ENCODE measurements at places on chromosomes 3 and 15.

DNA sequence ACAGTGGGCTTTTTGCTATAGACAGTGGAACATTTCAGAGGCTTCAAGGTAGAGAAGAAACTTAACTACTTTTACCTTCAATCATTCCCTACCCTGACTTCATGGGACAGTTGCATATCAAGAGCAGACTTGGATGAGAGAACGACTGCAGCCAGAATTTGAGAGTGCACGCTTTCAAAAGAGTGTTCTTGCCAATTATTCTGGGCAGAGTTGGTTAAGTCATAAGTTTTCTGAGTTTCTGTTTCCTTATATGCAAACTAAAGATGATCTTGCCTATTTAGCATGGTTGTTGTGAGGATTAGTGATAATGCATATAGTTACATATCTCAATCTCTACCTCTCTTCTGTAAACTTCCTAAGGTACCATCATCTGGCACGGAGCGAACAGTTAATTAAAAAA, 7.6 kb downstream of the SLC9A9 start:
- no peak for DNase-seq

DNA sequence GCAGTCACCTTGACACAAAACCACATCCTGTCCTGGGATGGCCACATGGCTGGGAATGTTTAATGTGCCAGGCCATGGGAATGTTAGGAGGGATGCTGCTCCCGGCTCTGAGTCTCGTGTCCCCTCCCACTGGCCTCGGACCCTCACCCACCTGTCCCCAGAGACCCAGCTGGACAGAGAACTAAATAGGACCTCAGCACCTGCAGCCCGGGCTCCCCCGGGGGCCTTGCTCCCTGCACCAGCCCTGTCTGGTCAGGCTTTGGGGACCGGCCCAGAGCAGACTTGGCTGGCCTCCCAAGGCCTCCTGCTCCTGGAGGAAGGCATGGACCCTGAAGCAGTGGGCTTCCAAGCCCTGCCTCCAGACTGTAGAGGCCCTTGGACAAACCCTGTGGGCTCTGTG, 100.0 kb upstream of the IQSEC1 start:
- no peak for DNase-seq

GRCh38 chr15:71198846-71199245, 83.6 kb downstream of the THSD4 start:
- no peak for DNase-seq

DNA sequence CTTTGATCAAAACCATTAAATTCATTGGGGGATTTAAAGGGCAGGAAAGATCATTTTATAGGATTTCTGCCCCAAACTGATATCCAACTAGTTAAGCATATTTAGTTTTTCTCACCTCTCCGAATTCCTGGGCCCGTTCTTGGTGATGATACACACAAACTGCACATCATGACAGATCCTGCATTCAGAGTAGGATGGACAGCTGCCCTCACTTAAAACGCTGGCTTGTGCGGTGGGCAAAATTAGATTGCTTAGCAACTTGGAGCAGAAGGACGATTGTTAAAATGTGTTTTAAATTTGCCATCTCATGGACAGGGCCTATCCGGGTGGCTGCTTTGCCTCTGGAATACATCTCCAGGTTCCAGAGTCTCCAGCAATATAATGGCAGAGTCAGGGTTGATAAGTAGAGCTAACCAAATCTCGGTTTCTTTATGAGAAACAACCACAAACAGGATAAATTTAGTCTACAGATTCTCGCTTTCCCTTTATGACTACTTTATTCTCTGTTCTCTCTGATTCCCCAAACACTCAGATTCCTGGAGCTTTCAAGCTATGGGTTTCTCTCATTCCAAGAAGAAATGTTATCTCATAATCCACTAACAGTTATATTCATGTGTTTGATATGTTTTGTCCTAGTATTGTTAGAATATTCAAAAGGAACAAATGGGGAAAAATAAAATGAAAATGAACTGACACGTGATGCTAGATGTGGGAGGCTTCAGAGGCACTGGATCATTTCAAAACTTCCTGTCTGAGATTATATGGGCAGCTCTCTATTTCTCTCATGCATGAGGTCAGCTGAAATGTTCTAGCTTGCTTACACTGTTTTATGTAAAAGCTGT, 1014.1 kb upstream of the SEMA6D start:
- DNase-seq: no peak

GRCh38 chr3:112470788-112471187, 28.5 kb downstream of the BTLA start:
- no peak for DNase-seq

GRCh38 chr3:124558991-124559845, 171.0 kb upstream of the UMPS start:
- DNase-seq: no peak

DNA sequence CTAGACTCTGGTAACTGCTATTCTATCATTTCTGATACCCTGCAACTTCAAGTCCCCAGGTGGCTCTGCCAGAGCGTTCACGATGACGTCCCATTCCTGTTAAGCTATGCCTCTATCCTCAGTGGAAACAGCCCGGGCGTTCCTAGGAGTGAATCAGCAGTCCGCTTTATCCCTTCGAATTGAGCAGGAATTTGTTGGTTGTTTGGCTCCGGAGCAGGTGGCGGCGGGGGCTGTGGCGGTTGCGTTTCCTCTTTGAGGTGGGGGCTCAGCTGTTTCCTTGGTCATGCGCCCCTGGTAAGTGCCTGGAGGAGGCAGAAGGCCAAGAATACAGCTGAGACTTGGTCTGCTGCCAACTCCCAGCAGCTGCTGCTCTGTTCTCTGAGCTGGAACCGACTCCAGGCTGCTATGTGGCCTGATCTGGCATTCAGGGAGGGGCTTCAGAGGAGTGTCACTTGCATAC, 25.2 kb downstream of the ARPP21 start:
- DNase-seq: no peak

- no peak for DNase-seq
Measured at GRCh38 chr3:192887047-192887446, 30.6 kb downstream of the MB21D2 start.

DNA sequence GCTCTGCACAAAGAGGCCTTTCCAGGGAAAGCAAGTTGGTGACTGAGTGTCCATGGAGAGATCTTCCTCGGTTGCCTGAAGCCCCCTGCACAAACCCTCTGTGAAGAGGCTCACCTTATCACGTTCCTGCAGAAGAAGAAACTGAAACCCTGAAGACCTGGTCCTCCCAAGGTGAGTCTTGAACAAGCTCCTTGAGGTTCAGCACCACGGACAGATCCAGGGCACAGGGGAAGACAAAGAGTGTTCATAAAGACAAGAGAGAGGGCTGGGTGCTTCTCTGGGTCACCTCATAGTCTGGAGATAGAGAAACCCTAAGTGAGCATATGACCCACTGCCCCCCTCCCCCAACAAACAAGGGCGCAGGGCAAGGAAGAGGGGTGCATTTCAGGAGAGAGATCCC, 21.7 kb upstream of the TBC1D21 start:
- no peak for DNase-seq

GRCh38 chr15:101481917-101482525, 7.5 kb downstream of the PCSK6 start:
- no peak for DNase-seq

DNA sequence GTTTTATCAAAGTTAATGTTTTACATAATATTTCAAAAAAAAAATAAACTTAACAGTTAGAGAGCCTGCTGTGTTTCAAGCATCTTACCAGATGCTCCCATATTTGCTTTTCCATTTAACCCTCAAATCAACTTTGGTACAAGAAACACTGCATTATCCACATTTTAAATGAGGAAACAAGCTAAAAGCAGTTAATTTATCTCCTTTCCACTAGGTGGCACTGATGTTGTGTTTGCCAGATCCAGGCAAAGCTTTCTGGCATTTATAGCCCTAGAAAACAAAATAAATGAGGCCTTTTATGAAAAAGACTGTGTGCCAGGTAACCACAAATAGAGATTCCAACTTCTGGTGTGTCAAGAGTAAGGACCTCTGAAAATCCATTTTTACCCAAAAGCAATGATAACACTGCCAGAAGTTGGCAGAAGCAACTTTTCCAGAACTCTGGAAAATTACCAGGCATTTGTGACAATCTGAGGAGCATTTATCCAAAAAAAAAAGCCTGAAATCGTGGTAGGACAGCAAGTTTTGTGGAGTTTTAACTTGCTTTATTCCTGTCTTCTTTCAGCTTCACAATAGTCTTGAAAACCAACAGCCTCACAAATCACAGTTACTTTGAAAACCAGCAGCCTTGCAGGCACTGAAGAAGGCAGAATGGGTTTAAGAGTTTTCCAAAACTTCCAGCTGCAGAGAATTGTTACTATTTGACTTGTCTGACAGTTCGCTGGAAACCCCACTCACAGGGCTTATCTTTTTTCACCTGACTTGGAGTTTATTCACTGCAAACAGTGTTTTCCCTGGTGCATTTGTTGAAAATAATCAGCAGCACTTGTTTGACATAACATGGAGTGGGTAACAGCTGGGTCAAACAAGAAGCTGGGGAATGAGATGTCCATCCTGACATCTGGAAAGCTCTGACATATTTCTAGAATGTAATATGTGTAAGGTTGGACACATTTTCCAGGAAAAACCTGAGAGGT, 9.2 kb downstream of the FAM162A start:
- DNase-seq: no peak

DNA sequence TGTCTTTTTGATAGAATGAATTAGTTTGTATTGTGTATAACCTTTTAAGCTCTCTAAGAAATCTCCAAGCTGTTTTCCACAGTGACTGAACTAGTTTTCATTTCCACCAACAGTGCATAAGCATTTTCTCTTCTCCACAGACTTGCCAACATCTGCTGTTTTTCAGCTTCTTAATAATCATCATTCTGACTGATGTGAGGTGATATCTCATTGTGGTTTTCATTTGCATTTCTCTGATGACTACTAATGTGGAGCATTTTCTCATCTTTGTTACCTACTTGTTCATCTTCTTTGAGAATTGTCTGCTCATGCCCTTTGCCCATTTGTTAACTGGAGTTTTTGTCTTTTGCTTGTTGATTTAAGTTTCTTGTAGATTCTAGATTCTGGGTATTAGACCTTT, 777.5 kb downstream of the OTOL1 start:
- DNase-seq: no peak

GRCh38 chr3:171257251-171258203, 202.7 kb downstream of the TNIK start:
- DNase-seq: no peak

- DNase-seq: no peak
Measured at GRCh38 chr15:35466476-35466875, 79.5 kb downstream of the DPH6 start.

- no peak for DNase-seq
Measured at GRCh38 chr3:121630355-121630754, 30.3 kb downstream of the HCLS1 start.

GRCh38 chr3:126983653-126984390, 907 bp downstream of the PLXNA1 start:
- no peak for DNase-seq

- DNase-seq: no peak
Measured at GRCh38 chr3:60954048-60954447, 297.2 kb downstream of the FHIT start.

GRCh38 chr3:111151438-111151837, 79.8 kb downstream of the NECTIN3 start:
- DNase-seq: no peak

DNA sequence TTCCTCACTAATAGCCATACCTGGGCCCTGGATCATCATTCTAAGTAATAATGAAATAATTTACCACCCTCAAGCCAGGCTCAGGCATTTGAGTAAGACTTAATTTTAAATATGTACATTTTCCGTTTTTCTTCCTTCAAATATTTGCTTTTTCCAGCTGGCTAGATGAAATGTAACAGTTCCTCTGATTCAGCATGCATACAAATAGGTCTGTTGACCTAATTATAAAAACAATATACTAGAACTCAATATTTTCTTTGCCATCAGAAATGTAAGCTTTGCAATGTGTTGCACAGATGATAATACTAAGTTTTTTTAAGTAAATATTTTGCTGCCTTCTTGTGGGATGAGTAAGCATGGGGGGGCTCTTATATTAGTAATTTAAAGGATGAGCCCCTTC, 91.6 kb downstream of the FEZF2 start:
- DNase-seq: no peak

GRCh38 chr15:90035840-90036230, 34.7 kb downstream of the ZNF710 start:
- no peak for DNase-seq

DNA sequence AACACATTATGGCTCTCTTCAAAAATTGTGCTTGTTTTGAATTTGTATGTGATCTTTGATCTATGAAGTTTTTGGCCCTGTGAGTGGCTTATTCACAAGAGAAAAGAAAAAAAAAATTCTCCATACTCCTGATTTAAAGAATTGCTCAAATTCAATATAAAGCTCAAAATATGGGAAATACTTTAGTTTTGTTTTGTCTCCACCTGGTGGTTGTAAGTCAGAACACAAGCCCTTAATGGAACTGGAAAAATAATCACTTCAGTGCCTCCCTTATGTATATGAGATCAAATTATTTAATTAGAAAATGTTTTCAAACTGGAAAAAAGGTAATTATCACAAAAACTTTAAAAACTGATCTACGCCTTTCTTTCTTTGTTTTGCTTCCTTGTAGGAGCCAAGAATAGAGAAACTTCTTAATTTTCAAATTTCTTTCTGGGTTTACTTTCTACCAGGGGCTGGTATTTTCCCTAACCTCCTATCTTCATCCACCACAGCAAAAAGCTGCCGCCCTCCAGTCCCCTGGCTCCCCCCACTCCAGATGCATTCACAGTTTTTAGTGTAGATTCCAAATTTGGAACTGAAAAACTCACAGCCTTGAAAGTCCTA, 50.6 kb downstream of the SERP1 start:
- no peak for DNase-seq

DNA sequence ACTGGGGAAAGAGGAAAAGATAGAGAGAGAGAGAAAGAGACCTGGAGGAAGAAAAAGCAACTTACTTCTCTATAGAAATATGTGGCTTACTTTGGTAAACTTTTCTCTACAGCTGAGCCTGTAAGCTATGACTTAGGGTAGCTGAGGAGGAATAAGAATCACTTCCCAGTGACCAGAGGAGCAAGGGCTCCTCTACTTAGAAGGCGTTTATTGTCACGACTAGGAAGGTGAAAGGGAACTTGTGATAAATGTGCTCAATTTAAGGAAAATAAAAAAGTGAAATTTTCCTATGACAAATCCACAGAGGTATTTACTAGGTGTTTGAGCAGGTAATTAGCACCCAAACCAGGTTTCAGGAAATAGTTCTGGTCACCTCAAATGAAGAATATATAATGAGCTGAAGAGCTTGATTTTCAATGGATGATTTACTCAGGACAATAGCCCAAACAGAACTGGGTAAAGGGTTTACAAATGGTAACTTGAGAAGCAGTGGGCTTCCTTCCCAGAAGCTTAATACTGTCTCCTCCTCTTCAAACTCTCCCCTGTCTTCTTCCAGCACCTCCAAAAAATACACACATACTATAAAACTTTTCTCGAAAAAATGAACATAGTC, 46.1 kb downstream of the SOX2 start:
- no peak for DNase-seq

GRCh38 chr15:65338366-65338765, 33.9 kb downstream of the RNU5B-1 start:
- no peak for DNase-seq

- no peak for DNase-seq
Measured at GRCh38 chr15:85047271-85047948, 65.8 kb downstream of the PDE8A start.

DNA sequence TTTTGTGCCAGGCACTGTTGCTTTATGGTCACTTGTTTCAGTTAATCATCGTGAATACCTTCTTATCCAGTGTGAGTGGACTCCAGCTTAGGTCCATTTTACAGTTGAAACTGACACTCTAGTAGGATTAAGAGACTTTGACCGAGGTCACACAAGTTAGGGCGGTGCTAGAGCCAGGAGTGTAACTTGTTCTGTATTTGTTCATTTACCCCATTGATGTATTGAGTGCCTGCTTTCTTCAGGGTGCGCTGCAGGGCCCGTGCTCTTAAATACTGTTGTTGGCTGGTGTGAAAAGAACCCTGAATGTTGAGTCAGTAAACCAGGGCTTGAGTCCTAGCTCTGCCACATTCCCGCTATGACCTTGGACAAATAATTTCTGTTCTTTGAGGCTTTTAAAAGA, 15.4 kb downstream of the PDHB start:
- DNase-seq: no peak
